Sigmoid colon (tissue), 7 donors: ENCODE measurements at places on chromosomes 5 and 9. TPM values are rescaled to one million over a fixed set of nuclear protein-coding genes. Genes with fewer than 3 reads are reported as not detected.

TICAM2 gene
- 3.9 TPM for total RNA-seq

N4BP3 gene
- 3.0 TPM for total RNA-seq

- no peak for DNase-seq
Observed at GRCh38 chr5:96637196-96637595, 25.0 kb upstream of the CAST start.

DNA sequence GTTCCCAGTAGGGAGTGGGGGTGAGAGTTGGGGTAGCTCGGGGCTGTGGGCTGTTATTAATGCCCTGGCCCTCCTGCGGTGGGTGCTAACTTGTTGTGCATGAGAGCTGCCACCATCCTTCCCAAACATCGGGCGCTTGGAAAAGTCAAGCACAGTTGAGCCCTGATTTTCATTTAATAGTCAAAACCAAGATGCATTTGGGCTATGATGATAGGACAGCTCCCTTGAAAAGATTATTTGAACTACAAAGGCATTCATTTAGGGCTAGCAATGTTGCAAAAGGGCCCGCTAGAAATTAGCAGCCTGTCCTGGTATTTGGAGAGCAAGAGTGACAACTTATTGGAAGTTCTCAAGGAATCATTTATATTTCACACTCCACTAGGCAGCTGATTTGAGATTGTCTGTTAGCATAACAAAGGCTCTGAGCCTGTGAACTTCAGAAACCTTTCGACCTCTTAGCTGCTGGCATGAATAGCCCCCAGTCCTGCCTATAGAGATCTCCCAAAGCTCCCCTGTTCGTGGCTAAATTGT, 128.2 kb upstream of the TMEM161B start:
- no peak for DNase-seq

GRCh38 chr9:96383165-96383942, at the start of gene SLC35D2:
SLC35D2 (minus strand) TSS chr9:96383711; CDS start chr9:96383634, 77 bp downstream.
- DNase-seq, result peak; percentile 75
